Activated T-cell treated with anti-CD3 and anti-CD28 coated beads, Interleukin-2, amount 50 U/mL, for 24 hours (primary cell): ENCODE measurements at places on chromosomes 4 and X.

- H3K4me3 ChIP-seq = no peak overlapping the region
- H3K27me3 ChIP-seq = peaks cover 29% of the 10 kb centered on the region
- H3K4me1 ChIP-seq = peaks cover 28% of the 10 kb centered on the region
- DNase-seq = no peak
These were observed 98.2 kb upstream of the PRKX start for GRCh38 chrX:3811331-3812311.

DNA sequence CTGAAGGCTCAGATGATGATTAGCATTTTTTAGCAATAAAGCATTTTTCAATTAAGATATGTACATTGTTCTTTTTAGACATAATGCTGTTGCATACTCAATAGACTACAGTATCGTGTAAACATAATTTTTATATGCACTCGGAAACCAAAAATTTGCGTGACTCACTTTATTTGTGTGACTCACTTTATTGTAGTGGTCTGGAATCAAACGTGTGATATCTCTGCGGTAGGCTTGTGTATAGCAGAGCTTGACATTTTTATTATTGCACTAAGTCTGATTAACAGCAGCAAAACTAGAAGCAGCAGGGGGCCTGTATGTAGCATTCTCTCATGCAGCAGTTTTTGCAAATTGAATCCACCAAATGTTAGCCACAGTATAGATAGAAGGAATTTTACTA, 119.1 kb upstream of the PRDX4 start:
- no peaks in the 10 kb centered on the region for H3K4me1 ChIP-seq
- no peak overlapping the region for H3K27ac ChIP-seq
- H3K27me3 ChIP-seq = peaks cover 28% of the 10 kb centered on the region

GRCh38 chrX:85288992-85289723, 45.4 kb downstream of the ZNF711 start:
- no peak overlapping the region for H3K4me3 ChIP-seq
- H3K27ac ChIP-seq = no peak overlapping the region
- H3K36me3 ChIP-seq = no peaks in the 10 kb centered on the region
- H3K4me1 ChIP-seq = no peaks in the 10 kb centered on the region
- H3K27me3 ChIP-seq = peaks cover 9% of the 10 kb centered on the region
- DNase-seq = no peak

GRCh38 chr4:72326692-72327632, 242.1 kb downstream of the ADAMTS3 start:
- H3K4me3 ChIP-seq = no peak overlapping the region
- no peaks in the 10 kb centered on the region for H3K4me1 ChIP-seq
- no peaks in the 10 kb centered on the region for H3K36me3 ChIP-seq
- peaks cover 16% of the 10 kb centered on the region for H3K27me3 ChIP-seq
- no peak for DNase-seq

- H3K27me3 ChIP-seq = peaks cover 48% of the 10 kb centered on the region
- DNase-seq = no peak
- H3K4me1 ChIP-seq = no peaks in the 10 kb centered on the region
- no peak overlapping the region for H3K4me3 ChIP-seq
These were observed 49.8 kb downstream of the OPHN1 start for GRCh38 chrX:68383540-68383939.

DNA sequence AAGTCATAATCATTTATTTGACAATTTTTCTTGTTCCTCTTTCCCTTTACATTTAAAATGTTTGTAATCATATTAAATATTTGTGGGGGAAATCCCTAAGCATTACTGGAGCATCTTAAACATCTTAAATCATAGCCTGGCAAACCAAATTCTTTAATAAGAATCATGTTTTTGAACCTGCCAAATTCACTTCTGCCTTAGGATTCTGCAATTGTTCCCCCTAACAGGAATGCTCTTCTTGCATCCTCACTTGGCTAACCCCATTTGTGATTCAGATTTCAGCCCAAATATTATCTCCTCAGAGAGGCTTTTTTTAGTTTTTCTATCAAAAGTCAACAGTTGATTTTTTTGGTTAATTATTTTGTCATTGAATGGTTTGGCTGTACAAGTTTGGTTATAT, 241.1 kb downstream of the MAPK10 start:
- no peaks in the 10 kb centered on the region for H3K27me3 ChIP-seq
- H3K4me3 ChIP-seq = no peak overlapping the region
- no peak for DNase-seq
- no peaks in the 10 kb centered on the region for H3K36me3 ChIP-seq
- no peaks in the 10 kb centered on the region for H3K4me1 ChIP-seq
- no peak overlapping the region for H3K27ac ChIP-seq

GRCh38 chrX:110280954-110281353, 36.9 kb downstream of the AMMECR1 start:
- H3K4me1 ChIP-seq = peaks cover 27% of the 10 kb centered on the region
- H3K27me3 ChIP-seq = peaks cover 19% of the 10 kb centered on the region
- H3K27ac ChIP-seq = no peak overlapping the region
- no peak for DNase-seq

DNA sequence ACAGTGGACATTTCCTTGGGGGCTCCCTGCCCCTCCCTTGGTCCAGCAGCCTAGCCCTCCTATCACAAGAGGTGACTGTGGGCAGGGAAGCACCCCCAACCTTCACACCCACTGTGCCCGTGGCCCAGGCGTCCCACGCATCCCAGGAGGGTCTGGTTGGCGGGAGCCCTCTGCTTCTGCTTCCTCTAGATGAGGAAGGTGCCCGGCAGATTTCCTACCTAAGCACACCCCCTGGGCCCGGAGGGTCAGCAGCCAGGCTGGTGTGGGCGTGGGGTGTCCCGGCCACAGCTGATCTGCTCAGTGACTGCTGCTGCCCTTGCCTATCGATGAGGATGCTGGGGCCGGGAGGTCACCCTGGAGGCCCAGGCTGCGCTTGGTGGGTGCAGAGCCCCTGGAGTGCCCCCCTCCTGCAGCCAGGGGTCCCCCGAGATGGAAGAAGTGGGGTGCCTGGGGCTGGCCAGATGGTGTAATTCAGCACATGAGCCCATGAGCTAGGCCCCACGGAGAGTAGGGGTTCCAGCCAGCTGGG, 12.2 kb downstream of the SH3BP2 start:
- DNase-seq = no peak
- H3K36me3 ChIP-seq = peaks cover 1% of the 10 kb centered on the region
- no peak overlapping the region for H3K4me3 ChIP-seq
- H3K27me3 ChIP-seq = no peaks in the 10 kb centered on the region
- no peak overlapping the region for H3K27ac ChIP-seq

GRCh38 chrX:42837101-42837726, 59.3 kb upstream of the PPP1R2C start:
- no peaks in the 10 kb centered on the region for H3K36me3 ChIP-seq
- H3K27me3 ChIP-seq = no peaks in the 10 kb centered on the region
- no peak overlapping the region for H3K27ac ChIP-seq
- H3K4me3 ChIP-seq = no peak overlapping the region
